AG08396 (cell line): ENCODE measurements at places on chromosomes 3 and 15.

- DNase-seq = peak; percentile 90
Measured at GRCh38 chr3:184016811-184017671, 643 bp downstream of the ABCC5 start.

GRCh38 chr3:32860499-32860898 is 42.7 kb downstream of the TRIM71 start:
- no peak for DNase-seq

GRCh38 chr15:91965501-91966193 is 112.1 kb downstream of the SLCO3A1 start:
- DNase-seq = peak; percentile 28

DNA sequence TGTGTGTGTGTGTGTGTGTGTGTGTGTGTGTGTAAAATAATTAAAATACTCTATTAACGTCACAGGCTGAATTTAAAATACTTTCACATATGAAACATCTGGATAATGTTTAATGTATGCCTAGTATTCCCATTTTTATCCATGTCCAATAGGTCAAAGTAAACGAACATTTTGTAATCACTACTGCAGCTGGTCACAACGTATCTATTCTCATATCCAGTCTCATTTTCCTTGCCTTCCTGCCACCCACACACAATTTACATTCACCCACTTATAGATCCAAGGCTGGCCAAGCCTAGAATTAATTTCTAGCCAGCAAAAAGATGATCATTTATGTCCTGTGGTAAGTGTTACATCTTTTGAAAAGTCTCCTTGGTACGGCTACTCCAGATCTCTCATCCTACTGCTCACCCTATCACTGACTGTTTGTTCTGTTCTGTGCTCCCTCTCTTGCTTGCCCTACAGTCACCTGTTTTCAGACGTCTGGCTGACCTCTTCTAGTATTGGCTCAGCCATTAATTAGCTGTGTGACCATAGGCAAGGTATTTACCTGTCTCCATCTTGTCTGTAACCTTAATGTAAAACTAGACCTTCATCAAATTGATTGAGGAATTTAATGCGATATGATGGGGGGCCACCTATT is 17.6 kb downstream of the SERPINI2 start:
- no peak for DNase-seq

DNA sequence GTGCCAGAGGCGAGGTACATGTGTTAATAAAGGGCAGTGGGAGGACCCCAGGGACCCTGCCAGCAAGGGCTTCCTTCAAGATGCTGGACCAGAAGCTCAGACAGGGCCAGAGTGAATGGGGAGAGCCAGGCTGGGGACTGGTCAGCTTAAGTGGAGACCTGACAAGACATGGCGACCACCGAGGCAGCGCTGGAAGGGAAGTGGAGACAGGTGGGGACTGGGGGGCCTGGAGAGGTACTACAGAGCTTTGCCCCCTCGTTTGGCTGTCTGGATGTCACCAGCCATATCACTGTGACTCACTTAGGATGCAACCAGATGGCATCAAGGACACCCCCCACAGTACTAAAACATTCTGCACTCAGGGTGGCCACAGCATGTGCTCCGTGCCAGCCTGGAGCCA is 97.9 kb downstream of the ADCY5 start:
- no peak for DNase-seq

GRCh38 chr15:60975952-60976351 is 253.2 kb downstream of the RORA start:
- DNase-seq = no peak
